ENCODE measurements at places on chromosomes 4 and X. TPM values are rescaled to one million over a fixed set of nuclear protein-coding genes. Genes with fewer than 3 reads are reported as not detected.

The CHRDL1 gene
- 3.7 TPM for total RNA-seq

GRCh38 chr4:55117511-55117910, 7.9 kb downstream of the KDR start:
- peaks cover 17% of the 10 kb centered on the region for H3K36me3 ChIP-seq
- H3K4me1 ChIP-seq: peaks cover 43% of the 10 kb centered on the region
- DNase-seq: no peak
- no peak overlapping the region for H3K4me3 ChIP-seq
- peak overlapping the region; percentile 89 for H3K27ac ChIP-seq
- H3K27me3 ChIP-seq: no peaks in the 10 kb centered on the region

DNA sequence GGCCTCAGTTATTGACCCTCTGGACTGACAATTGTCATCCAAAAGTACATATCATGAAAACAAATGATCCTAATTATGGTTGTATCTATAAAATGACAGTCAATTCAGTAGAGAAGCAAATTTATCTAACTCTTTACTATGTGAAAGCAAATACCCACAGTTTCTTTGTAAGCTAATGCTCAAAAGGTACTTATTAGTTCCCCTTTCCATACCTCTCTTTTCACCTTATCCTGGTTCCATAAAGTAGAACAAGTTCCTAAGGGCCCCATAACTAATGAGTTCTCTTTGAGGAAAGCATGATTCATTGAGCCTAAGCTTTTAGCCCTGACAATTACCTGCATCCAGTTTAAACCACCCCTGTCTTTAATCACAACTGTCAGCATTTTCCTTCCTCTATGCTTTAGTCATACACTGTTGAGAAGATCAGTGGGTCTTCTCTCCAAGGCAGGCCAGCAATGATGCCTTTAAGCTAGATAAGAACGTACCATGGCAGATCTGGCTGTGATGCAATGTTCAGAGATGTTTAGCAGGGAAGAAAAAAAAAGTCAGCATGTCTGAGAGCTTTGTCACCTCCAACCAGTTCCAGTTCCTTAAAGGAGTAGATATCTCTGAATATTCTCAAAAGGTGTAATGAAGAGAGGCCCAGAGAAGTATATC, 179.7 kb upstream of the RASGEF1B start:
- no peaks in the 10 kb centered on the region for H3K27me3 ChIP-seq
- peaks cover 16% of the 10 kb centered on the region for H3K4me1 ChIP-seq
- H3K4me3 ChIP-seq: no peak overlapping the region
- H3K36me3 ChIP-seq: no peaks in the 10 kb centered on the region

- H3K4me3 ChIP-seq: no peak overlapping the region
- H3K27ac ChIP-seq: peak overlapping the region; percentile 54
- no peaks in the 10 kb centered on the region for H3K27me3 ChIP-seq
- peaks cover 10% of the 10 kb centered on the region for H3K4me1 ChIP-seq
- no peak for DNase-seq
Measured at GRCh38 chrX:136850441-136851175, 29.9 kb downstream of the RBMX start.

- H3K36me3 ChIP-seq: no peaks in the 10 kb centered on the region
- H3K4me3 ChIP-seq: no peak overlapping the region
- H3K27me3 ChIP-seq: peaks cover 14% of the 10 kb centered on the region
Measured at GRCh38 chr4:76987153-76987591, 37.6 kb downstream of the SEPTIN11 start.

- H3K4me1 ChIP-seq: peaks cover 20% of the 10 kb centered on the region
- H3K27ac ChIP-seq: peak overlapping the region; percentile 77
- H3K27me3 ChIP-seq: no peaks in the 10 kb centered on the region
- DNase-seq: no peak
Measured at GRCh38 chr4:122796801-122797404, 29.7 kb upstream of the FGF2 start.

DNA sequence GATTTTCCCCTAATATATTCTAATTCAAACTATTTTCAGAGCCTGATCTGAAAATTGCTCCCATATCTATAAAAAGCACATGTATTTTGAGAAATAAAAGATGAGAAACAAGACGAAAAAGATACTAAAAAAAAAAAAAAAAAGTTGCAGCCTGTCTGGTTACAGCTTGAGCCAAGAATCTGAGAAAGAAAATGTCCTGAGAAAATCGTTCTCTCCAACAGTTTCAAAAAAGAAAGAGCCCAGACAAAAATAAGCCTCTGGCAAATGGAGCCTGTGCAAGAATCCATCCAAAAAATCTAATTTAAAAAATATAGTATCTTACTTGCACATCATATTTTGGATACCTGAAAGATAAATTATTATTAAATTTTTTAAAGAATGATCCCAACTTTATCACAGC, 163.0 kb upstream of the TBL1X start:
- peak overlapping the region; percentile 44 for H3K27ac ChIP-seq

DNA sequence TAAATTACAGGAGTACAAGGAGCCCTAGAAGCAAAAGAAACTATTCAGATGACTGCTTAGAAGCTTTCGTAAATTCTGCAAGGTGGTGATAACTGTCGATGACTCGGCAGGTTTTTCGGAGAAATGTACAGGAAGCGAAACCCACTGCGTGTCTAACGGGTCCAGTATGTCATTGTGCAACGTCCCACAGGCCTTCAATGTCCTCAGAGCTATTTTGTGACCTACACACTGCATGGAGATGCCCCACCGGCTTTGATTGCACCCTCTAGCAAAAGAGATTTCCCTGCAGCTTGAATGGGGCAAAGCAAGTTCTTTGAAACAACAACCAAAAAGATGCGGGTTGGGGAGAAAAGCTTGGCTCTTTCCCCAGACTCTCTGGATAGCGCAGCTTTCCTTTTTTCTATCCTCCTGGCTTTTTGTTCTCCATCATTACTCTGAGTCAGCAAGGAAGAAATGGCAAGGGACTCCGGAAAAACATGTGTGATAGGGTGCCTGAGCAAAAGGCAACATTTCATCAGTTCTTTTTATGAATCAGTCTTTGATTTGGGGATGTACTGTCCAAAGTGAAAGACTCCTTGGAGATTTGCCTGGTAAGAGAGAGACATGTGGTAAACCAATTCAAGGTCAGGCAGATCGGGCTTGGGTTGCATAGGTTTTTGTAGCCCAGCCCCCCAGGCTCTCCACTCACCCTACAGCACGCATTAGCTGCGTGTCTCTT, 112.0 kb upstream of the TBL1X start:
- H3K4me1 ChIP-seq: no peaks in the 10 kb centered on the region
- no peaks in the 10 kb centered on the region for H3K27me3 ChIP-seq
- no peak for DNase-seq
- H3K36me3 ChIP-seq: no peaks in the 10 kb centered on the region
- H3K27ac ChIP-seq: no peak overlapping the region
- H3K4me3 ChIP-seq: no peak overlapping the region

- no peaks in the 10 kb centered on the region for H3K36me3 ChIP-seq
- peaks cover 8% of the 10 kb centered on the region for H3K4me1 ChIP-seq
- H3K4me3 ChIP-seq: no peak overlapping the region
- H3K27ac ChIP-seq: no peak overlapping the region
- no peaks in the 10 kb centered on the region for H3K27me3 ChIP-seq
Measured at GRCh38 chrX:40474205-40474626, 106.6 kb upstream of the ATP6AP2 start.

DNA sequence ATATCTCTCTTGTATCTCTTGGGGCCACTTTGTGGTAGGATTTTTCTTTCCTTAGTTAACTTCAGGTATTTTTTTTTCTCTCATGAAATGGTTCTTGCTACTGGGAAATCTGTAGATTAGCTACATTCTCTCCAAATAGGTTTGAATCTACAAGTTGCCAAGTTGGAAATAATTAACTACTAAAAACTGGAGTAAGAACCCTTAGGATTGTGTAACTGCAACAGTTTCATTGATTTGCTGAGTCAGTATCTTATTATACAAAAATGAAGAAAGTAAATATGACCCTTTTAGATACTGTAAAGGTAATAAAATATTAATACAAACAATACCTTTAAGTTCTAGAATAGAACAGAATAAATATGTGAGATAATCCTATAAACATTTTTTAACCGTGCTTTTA, 327.9 kb downstream of the CXXC4 start:
- DNase-seq: no peak
- H3K27ac ChIP-seq: no peak overlapping the region
- H3K4me1 ChIP-seq: no peaks in the 10 kb centered on the region
- H3K36me3 ChIP-seq: no peaks in the 10 kb centered on the region
- no peaks in the 10 kb centered on the region for H3K27me3 ChIP-seq

The DNAAF6 gene
- not detected for total RNA-seq

The MAGEA12 gene
- total RNA-seq: not detected

DNA sequence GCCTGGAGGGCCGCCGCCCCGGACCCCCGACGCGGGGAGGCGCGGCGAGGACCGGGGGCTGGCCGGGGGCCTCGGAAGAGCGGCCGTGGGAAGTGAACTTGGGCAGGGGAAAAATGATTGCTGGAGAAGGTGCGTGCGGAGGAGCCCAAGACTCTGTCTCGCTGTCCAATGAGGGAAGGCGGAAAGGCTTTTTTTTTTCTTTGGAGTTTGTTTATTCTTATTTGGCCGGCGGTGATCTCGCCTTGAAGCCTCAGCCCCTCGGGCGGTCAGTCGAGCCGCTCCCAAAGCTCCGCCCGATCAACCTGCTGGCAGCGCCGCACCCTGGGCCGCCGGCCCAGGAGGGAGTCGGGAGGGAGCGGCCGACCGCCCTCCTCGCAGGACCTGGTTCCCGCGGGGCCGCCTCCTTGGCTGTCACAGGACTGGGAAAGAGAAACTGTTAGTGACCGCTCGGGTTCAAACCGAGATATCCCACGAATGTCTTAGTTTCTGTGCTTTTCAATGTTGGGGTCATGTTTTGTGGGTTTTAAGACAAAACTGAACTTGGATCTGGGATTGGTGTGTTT, 2.5 kb downstream of the CPEB2 start:
- peak overlapping the region; percentile 93 for H3K4me3 ChIP-seq
- H3K36me3 ChIP-seq: peaks cover 20% of the 10 kb centered on the region
- no peaks in the 10 kb centered on the region for H3K27me3 ChIP-seq
- DNase-seq: peak; percentile 90
- H3K4me1 ChIP-seq: peaks cover 82% of the 10 kb centered on the region
- H3K27ac ChIP-seq: peak overlapping the region; percentile 100

- H3K4me1 ChIP-seq: no peaks in the 10 kb centered on the region
- DNase-seq: no peak
- H3K4me3 ChIP-seq: peak overlapping the region; percentile 39
- no peaks in the 10 kb centered on the region for H3K27me3 ChIP-seq
- H3K36me3 ChIP-seq: no peaks in the 10 kb centered on the region
- no peak overlapping the region for H3K27ac ChIP-seq
Measured at GRCh38 chrX:151359931-151360871, 36.8 kb upstream of the VMA21 start.

GRCh38 chrX:129768586-129769466, 10.9 kb upstream of the SASH3 start:
- H3K4me1 ChIP-seq: no peaks in the 10 kb centered on the region
- no peak for DNase-seq
- H3K27ac ChIP-seq: no peak overlapping the region
- H3K4me3 ChIP-seq: no peak overlapping the region

- no peaks in the 10 kb centered on the region for H3K27me3 ChIP-seq
- H3K36me3 ChIP-seq: no peaks in the 10 kb centered on the region
- H3K27ac ChIP-seq: peak overlapping the region; percentile 39
- H3K4me1 ChIP-seq: peaks cover 25% of the 10 kb centered on the region
- H3K4me3 ChIP-seq: no peak overlapping the region
- DNase-seq: no peak
Measured at GRCh38 chr4:142961866-142962265, 115.8 kb upstream of the INPP4B start.

DNA sequence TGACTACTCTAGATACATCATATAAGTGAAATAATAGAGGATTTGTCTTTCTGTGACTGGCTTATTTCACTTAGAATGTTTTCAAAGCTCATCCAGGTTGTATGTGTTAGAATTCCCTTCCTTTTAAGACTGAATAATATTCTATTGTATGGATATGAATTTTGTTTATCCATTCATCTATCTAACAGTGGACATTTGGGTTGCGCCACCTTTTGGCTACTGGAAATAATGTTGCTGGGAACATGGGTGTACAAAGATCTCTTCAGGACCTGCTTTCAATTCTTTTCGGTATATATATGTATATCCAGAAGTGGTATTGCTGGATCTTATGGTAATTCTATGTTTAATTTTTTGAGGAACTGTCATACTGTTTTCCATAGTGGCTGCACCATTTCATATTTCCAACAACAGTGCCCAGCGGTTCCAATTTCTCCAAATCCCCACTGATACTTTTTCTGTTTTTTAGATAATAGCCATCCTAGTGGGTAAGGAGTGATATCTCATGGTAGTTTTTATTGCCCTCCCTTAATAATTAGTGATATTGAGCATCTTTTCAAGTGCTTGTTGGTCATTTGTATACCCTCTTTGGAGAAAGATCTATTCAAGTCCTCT, 3.4 kb upstream of the SCD5 start:
- peaks cover 35% of the 10 kb centered on the region for H3K27me3 ChIP-seq
- DNase-seq: no peak
- H3K27ac ChIP-seq: no peak overlapping the region
- no peaks in the 10 kb centered on the region for H3K36me3 ChIP-seq
- H3K4me3 ChIP-seq: no peak overlapping the region

DNA sequence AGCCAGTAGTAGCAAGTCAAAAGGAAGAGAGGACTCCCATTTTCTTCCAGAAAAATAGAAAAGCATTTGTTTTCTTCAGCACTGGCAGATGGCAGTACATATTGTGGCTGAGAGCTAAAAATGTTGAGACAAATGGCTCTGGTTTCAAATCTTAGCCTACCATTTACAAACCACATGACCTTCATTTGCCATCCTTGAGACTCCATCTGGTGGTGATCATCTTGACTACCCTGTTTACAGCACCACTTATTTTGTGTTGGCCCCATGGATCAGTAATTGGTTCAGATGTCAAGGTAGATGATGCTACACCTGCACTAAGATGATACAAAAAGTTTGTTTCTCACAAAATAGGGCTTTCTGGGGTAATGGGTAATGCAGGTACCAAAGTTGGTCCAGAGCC, 951.8 kb upstream of the IGFBP7 start:
- H3K4me1 ChIP-seq: no peaks in the 10 kb centered on the region
- no peak overlapping the region for H3K4me3 ChIP-seq
- no peaks in the 10 kb centered on the region for H3K27me3 ChIP-seq
- DNase-seq: no peak
